ENCODE measurements at places on chromosomes 16 and 17. TPM values are rescaled to one million over a fixed set of nuclear protein-coding genes. Genes with fewer than 3 reads are reported as not detected.

The KRT31 gene
- not detected for total RNA-seq

The ENPP7 gene
- total RNA-seq = not detected

The USP10 gene
- total RNA-seq = 142 TPM

The CD300LB gene
- not detected for total RNA-seq

The PDPK1 gene
- 54.3 TPM for total RNA-seq

The FBXO31 gene
- 58.1 TPM for total RNA-seq

The SLC16A11 gene
- total RNA-seq = 0.63 TPM

The NPIPB2 gene
- 11.7 TPM for total RNA-seq

The AMDHD2 gene
- 32.0 TPM for total RNA-seq

The ZP2 gene
- not detected for total RNA-seq

The PYDC1 gene
- not detected for total RNA-seq

The EPOP gene
- 110 TPM for total RNA-seq

The ANKS4B gene
- not detected for total RNA-seq

The XYLT1 gene
- total RNA-seq = 1.9 TPM

The C16orf78 gene
- not detected for total RNA-seq

The COPS3 gene
- total RNA-seq = 154 TPM

The USP36 gene
- 157 TPM for total RNA-seq

The CIAO2B gene
- 220 TPM for total RNA-seq

The SLC52A1 gene
- not detected for total RNA-seq

The CHRNE gene
- 0.35 TPM for total RNA-seq

The KRTAP9-4 gene
- not detected for total RNA-seq

The AANAT gene
- not detected for total RNA-seq

The CACNG4 gene
- not detected for total RNA-seq

The DPH1 gene
- total RNA-seq = 59.9 TPM

The KRT39 gene
- total RNA-seq = not detected

The RIPOR1 gene
- 18.0 TPM for total RNA-seq

The RAB37 gene
- 0.33 TPM for total RNA-seq

The PIK3R6 gene
- 0.32 TPM for total RNA-seq

The IRX6 gene
- not detected for total RNA-seq

The PRSS8 gene
- total RNA-seq = 0.11 TPM

The LUC7L3 gene
- 99.8 TPM for total RNA-seq

The HAS3 gene
- total RNA-seq = 1.3 TPM

The KRT16 gene
- total RNA-seq = not detected

The CRHR1 gene
- not detected for total RNA-seq

The ZG16 gene
- total RNA-seq = not detected

The PRM3 gene
- total RNA-seq = not detected

The NPW gene
- 13.1 TPM for total RNA-seq

The GPR139 gene
- not detected for total RNA-seq

The G6PC1 gene
- total RNA-seq = not detected

The WNT3 gene
- total RNA-seq = not detected

The CRAMP1 gene
- 22.1 TPM for total RNA-seq

The PSME3IP1 gene
- total RNA-seq = 81.0 TPM

The PCTP gene
- total RNA-seq = 3.4 TPM

The GCGR gene
- total RNA-seq = not detected

The CCR7 gene
- total RNA-seq = 77.3 TPM

The NPIPA3 gene
- total RNA-seq = 4.9 TPM

The TBC1D3B gene
- 2.4 TPM for total RNA-seq

The SMIM5 gene
- total RNA-seq = not detected

The ALOX12B gene
- total RNA-seq = 0.81 TPM

The SP6 gene
- 0.05 TPM for total RNA-seq

The EVI2B gene
- total RNA-seq = 5.0 TPM

The PRAC1 gene
- not detected for total RNA-seq

The GSPT1 gene
- total RNA-seq = 281 TPM

The IRX5 gene
- total RNA-seq = not detected

The PDILT gene
- total RNA-seq = not detected

Data from activated T-cell treated with anti-CD3 and anti-CD28 coated beads, Interleukin-2, amount 50 U/mL, for 4 hours (primary cell).